ENCODE measurements at places on chromosomes 12 and 14. TPM values are rescaled to one million over a fixed set of nuclear protein-coding genes. Genes with fewer than 3 reads are reported as not detected.
A peak's percentile ranks its signal among the peaks of the same experiment; 100 is the strongest.

DNA sequence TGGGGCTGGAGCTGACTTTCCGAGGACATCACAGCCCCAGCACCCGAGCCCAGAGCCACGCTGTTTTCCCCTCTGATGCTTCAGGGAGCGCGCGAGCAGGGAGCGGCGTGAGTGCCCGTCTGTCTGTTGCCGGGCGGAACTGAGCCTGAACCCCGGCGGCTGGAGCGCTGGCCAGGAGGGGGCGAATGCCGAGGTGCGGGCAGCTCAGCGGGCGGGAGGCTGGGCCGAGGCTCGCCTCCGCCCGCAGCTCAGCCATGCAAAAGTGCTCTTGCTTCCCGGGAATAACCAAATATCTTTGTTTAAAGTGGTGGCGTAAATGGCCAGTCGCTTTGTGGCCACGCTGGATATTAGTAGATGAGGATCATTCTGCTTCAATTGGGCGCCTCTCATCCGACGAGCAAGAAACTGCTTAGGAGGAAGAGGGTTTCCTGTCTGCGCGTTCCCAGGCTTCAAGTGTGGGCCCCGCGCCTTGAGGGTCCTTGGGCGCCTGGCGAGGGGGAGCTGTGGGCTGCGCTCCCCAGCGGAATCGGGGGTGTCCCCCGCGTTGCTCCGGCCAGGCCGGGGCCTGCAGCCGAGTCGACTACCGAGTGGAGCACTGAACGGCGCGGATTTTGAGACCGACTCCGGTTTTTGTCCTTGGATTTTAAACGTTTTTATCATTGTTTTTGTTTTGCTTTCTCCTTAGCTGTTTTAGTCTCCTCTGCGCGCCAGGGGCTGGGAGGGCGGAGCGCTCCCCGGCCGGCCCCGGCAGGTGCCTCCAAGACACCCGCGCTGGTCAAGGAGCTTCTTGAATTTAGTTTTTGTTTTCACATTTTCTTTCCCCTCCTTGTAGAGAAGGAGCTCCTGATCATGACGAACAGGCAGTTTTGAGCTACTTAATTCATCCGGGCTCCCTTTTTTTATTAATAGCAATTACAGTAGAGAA, 831 bp upstream of the NKX2-1 start:
- no peak for DNase-seq
- peaks cover 16% of the 10 kb centered on the region for H3K27me3 ChIP-seq

The OTX2 gene
- polyA plus RNA-seq: not detected

- no peaks in the 10 kb centered on the region for H3K36me3 ChIP-seq
- no peaks in the 10 kb centered on the region for H3K4me1 ChIP-seq
- no peak overlapping the region for H3K4me3 ChIP-seq
- DNase-seq: no peak
- no peak overlapping the region for H3K27ac ChIP-seq
These were observed 14.3 kb downstream of the CAMKK2 start for GRCh38 chr12:121282072-121282742.

The BHLHE41 gene
- not detected for polyA plus RNA-seq

- peak within 1 kb of the TSS; percentile 79 for H3K4me3 ChIP-seq
- peaks cover 17% of the 10 kb centered on the region for H3K4me1 ChIP-seq
- peak within 1 kb of the TSS; percentile 83 for H3K27ac ChIP-seq
- DNase-seq: peak; percentile 91
- no peaks in the 10 kb centered on the region for H3K27me3 ChIP-seq
These were observed at the start of gene PSMB5 for GRCh38 chr14:23034498-23035302. Gene PSMB5 (minus strand): TSS chr14:23034900. CDS start chr14:23034881, 19 bp downstream.

The TBX5 gene
- polyA plus RNA-seq: not detected

The MEG3 gene
- not detected for polyA plus RNA-seq

DNA sequence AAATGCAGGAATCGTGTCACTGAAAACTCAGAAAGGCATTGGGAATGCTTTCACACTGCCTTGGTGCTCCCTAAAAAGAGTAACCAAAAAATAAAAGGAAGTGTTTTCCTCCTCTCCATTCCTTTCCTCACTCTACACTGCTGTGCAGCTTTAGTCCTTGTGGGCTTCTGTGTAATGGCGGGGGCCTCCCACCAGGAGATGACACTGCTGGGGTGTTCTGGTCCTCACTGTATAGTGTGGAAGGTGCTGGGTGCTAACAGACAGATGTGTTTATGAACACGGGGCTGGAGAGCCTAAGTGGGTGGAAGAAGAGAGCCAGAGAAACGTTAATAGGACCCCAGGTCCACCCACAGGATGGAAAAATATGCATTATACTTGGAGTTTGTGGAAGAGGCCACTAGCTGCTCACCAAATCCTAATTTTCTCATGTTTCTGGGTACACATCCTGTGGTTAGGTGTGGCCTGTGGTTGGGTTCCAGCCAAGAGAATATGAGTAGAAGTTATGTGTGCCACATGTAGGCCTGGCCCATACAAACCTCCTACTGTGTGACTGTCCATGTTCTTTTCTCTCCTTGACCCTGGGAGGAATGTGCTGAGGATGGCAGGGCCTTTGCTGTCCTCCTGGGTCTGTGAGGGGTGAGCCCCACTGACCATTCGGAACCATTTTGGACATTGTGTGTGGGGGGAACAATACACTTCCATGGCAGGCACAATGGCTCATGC, 14.0 kb upstream of the C1S start:
- no peak overlapping the region for H3K27ac ChIP-seq
- H3K4me1 ChIP-seq: no peaks in the 10 kb centered on the region
- no peaks in the 10 kb centered on the region for H3K27me3 ChIP-seq

GRCh38 chr12:65694130-65694529, 130.2 kb upstream of the HMGA2 start:
- H3K27ac ChIP-seq: no peak overlapping the region
- no peaks in the 10 kb centered on the region for H3K27me3 ChIP-seq
- no peaks in the 10 kb centered on the region for H3K4me1 ChIP-seq
- H3K4me3 ChIP-seq: no peak overlapping the region

DNA sequence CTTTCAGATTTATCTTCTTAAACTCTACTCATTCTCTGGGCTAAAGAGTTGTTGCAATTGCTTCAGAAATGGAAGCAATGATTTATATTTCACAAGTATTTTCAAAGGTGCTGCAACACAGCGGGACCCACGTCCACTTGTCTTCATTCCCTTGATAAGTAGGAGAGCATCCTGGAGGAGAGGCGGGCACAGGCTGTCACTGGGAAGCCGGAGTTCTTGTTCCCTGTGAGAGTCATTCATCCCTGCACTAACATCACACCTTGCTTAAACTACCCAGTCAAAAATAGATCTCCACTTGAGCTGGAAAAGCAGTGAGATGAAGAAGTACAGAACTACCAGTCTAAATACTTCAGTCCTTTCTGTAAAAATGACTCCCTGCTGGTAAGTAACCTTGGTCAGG, 160.5 kb upstream of the RASSF8 start:
- H3K4me3 ChIP-seq: no peak overlapping the region
- H3K36me3 ChIP-seq: no peaks in the 10 kb centered on the region
- H3K27ac ChIP-seq: no peak overlapping the region
- no peak for DNase-seq
- H3K27me3 ChIP-seq: no peaks in the 10 kb centered on the region

DNA sequence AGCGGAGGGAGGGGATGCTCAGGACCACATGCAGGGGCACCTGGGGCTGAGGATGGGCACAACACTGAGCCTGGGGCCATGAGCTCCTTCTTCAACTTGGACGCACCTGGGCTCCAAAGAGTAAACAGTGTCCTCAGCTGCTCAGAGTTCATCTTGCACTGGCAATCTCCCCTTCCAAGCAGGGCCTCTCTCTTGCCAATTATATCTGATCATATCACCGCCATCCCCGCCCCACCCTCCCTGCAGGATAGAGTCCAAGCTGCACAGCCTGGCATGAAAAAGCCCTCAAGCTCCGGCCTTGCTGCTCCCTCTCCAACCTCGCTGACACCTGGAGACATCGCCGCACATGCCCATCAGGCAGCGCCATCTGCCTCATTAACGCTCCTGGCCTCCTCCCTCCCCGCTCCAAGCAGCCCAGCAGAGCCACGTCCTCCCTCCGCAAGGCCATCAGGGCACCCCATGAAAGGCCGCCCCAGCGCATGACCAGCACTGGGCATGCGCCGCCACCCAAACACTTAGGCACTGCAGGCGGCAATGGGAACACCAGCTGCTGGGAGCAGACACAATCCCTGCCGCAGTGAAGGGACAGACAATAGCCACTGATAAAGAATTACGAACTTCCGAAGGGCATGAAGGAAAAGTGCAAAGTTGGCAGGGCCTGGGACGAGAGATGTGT, 88.8 kb downstream of the CHGA start:
- H3K27ac ChIP-seq: no peak overlapping the region
- peaks cover 15% of the 10 kb centered on the region for H3K36me3 ChIP-seq
- no peak for DNase-seq
- no peaks in the 10 kb centered on the region for H3K27me3 ChIP-seq

The METTL3 gene
- 17.6 TPM for polyA plus RNA-seq

The IL26 gene
- not detected for polyA plus RNA-seq

GRCh38 chr12:39467432-39467870, 24.5 kb upstream of the KIF21A start:
- H3K27me3 ChIP-seq: no peaks in the 10 kb centered on the region
- H3K4me1 ChIP-seq: peaks cover 13% of the 10 kb centered on the region
- peak overlapping the region; percentile 13 for H3K4me3 ChIP-seq
- H3K36me3 ChIP-seq: no peaks in the 10 kb centered on the region
- no peak for DNase-seq
- H3K27ac ChIP-seq: no peak overlapping the region

GRCh38 chr14:95980402-95980801, 58.8 kb upstream of the C14orf132 start:
- no peak for DNase-seq
- no peaks in the 10 kb centered on the region for H3K4me1 ChIP-seq
- no peak overlapping the region for H3K27ac ChIP-seq
- H3K4me3 ChIP-seq: no peak overlapping the region
- H3K27me3 ChIP-seq: no peaks in the 10 kb centered on the region
- no peaks in the 10 kb centered on the region for H3K36me3 ChIP-seq

DNA sequence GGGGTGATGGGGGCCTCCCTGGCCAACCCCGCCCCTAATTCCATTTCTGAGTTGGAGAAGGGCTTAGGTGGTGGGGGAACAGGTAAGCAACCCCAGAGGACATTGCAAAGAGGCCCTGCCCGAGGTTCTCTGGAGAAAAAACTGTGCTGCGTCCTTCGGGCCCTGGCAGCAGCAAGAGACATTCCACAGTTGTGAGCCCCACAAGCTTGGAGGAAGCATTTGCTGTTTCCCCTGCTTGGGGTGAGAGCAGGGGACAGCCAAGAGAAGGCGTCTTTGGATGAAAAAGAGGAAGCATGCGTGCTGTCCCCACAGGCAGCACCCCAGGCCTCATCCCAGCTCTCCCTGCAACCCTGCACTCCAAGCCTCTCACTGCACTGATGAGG, 1.3 kb downstream of the BDKRB2 start:
- H3K36me3 ChIP-seq: no peaks in the 10 kb centered on the region
- no peak overlapping the region for H3K4me3 ChIP-seq
- H3K4me1 ChIP-seq: no peaks in the 10 kb centered on the region
- peaks cover 5% of the 10 kb centered on the region for H3K27me3 ChIP-seq
- H3K27ac ChIP-seq: no peak overlapping the region

DNA sequence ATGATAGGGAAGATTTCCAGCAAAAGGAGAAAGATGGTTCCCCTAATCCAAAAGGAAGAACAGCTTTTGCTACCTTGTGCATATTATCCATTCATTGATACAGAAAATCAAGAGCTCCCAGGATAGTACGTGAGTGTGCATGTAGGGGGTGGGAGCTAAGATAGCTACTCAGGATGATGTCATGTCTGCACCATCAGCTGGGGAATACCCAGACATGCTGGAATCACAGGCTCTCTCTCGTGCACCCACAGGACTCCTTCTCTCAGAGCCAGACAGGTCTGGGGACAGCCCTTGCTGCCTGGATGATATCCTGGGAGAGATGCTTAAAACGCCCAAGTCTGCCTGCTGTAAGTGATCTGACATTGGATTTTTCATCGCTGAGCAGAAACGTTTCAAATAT, 38.9 kb downstream of the FOXN3 start:
- H3K4me1 ChIP-seq: no peaks in the 10 kb centered on the region
- no peak for DNase-seq
- no peak overlapping the region for H3K4me3 ChIP-seq
- no peaks in the 10 kb centered on the region for H3K36me3 ChIP-seq

The FBRSL1 gene
- 0.77 TPM for polyA plus RNA-seq

The TEX52 gene
- polyA plus RNA-seq: not detected

DNA sequence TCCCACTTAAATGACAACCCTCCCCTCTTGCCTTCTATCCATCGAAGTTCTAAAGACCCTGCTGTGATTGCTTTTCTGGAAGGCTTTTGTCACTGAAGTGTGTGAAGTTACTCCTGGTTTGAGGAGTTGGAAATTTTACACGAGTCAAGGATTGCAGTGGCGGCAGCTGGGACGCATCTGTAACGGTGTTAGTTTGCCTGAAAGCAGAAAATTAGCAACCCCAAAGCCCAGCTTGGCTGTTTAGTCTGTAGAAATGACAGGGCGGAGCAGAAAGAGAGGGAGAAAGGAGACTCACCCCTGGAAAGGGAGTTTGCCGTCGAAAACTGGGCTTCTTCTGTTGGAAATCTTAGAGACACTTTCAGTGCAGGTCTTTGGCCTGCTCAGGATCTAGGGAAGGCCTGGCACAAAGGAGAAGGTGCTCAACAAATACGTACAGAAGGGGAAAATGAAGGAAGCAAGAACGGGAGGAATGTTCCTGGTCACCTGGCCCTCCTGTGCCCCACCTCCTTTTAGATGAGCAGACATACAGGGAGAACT, 931 bp upstream of the MYF5 start:
- no peaks in the 10 kb centered on the region for H3K27me3 ChIP-seq
- H3K4me1 ChIP-seq: no peaks in the 10 kb centered on the region
- DNase-seq: no peak
- H3K36me3 ChIP-seq: no peaks in the 10 kb centered on the region
- H3K4me3 ChIP-seq: no peak overlapping the region

GRCh38 chr12:86331012-86331411, 74.8 kb upstream of the MGAT4C start:
- H3K27me3 ChIP-seq: no peaks in the 10 kb centered on the region
- no peaks in the 10 kb centered on the region for H3K36me3 ChIP-seq
- no peak overlapping the region for H3K27ac ChIP-seq
- no peak overlapping the region for H3K4me3 ChIP-seq

DNA sequence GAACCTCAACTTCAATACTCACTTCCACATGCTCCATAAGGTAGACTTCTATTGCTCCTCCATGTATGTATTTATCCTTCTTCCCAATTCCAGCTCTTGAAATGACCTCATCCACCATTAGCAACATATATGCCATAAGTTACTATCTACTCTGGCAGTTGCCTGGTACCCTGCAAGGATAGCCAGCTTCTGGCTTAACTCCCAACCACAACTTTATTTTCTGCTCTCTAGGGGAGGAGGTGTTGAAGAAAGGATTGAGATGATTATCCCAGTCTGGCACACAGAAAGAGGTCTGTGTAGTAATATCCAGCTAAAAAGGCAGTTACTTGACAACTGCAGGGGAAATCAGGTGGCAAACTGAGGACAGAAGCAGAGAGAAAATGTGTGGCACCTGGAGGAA, 71.5 kb upstream of the MDM1 start:
- H3K27ac ChIP-seq: no peak overlapping the region
- no peaks in the 10 kb centered on the region for H3K36me3 ChIP-seq
- H3K4me3 ChIP-seq: no peak overlapping the region

The SLC16A7 gene
- 26.0 TPM for polyA plus RNA-seq

- DNase-seq: no peak
- H3K27ac ChIP-seq: peak overlapping the region; percentile 67
- peaks cover 16% of the 10 kb centered on the region for H3K36me3 ChIP-seq
- H3K4me1 ChIP-seq: peaks cover 43% of the 10 kb centered on the region
- no peak overlapping the region for H3K4me3 ChIP-seq
- H3K27me3 ChIP-seq: no peaks in the 10 kb centered on the region
These were observed 48.4 kb downstream of the ELK3 start for GRCh38 chr12:96242597-96242996.

Measured in naive thymus-derived CD4-positive, alpha-beta T cell (primary cell).